ENCODE measurements at places on chromosomes 7 and 10.

- DNase-seq: no peak
Measured at GRCh38 chr7:149595541-149595940, 97.9 kb upstream of the ZNF746 start.

DNA sequence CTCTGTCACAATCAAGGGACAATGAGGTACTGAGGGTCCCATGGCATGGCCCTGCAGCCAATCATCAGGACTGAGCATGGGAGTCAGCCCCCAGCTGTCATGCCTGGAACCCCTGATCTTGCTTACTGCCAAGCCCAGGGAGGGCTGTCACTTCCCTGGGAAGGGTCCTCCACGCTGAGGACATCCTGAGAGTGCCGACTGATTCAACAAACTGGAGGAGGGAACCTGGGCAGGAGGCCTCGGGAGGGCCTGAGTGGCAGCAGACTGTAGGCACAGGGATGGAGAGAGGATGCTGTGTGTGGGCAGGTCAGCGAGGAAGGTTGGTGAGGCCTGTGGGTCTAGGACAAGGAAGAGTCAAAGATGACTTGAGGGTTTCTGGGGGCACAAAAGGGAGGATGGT lies 154.3 kb downstream of the ZNF248 start:
- no peak for DNase-seq

DNA sequence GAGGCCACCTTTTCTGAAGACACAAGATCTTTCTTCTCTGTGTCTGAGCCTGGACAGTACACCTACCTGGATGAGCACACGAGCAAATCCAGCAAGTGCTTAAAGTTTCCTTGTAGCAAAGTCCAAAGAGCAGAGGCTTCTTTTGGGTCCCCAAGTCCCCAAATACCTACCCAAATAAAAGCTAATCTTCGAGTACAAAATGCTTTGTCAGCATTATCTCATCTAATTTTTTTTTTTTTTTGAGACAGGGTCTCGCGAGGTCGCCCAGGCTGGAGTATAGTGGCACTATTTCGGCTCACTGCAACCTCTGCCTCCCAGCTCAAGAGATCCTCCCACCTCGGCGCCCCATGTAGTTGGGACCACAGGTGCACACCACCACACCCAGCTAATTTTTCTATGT lies 24.6 kb downstream of the MYOF start:
- DNase-seq: no peak

DNA sequence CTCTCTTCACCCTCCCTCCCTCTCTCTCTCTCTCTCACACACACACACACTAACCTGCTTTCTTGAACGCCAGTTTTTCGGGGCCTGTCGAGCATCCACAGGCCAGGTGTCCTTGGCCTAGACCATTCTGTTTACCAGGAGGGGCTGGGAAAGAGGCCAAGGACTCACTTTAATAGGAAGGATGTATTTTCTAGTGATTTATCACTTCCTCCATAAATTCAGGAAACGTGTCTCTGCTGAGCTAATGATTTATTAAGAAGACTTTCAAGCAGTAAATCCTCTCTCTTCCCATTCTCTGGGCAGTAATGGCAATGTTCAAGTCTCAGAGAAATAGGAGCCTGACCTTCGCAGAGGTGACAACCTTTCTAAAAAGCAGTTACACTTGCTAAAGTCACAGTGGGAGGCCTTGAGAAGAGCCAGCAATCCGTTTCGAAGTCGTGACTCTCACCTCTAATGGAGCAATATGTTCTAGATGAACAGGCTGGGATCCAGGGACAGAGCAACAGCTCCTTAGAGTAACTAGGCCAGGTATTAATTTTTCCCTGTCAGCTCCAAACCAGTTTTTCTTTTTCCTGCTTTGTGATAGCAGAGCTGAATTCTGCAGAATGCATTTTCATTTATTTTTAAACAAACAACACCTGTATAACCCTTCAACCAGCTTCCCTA lies 1357.5 kb upstream of the SORCS1 start:
- DNase-seq: no peak

GRCh38 chr7:93941945-93942344 lies 20.4 kb downstream of the GNG11 start:
- DNase-seq: no peak

DNA sequence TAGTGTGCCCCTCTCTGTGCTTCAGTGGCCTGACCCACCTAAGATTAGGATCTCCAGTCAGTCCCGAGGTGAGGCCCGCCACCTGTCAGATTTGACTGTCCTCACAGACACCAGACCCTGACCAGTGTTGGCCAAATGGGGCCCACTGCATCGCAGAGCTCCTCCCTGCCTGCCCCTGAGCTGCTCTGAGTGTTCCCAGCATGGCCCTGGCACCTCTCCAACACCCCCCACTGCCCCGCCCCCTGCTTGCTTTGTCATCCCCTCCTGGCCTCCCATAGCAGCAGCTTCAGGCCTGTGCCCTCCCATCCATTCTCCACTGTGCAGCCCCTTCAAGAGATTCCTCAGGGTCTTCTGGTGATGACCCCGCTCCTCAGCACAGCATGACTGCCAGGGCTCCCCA lies 67.6 kb downstream of the C10orf120 start:
- no peak for DNase-seq

- DNase-seq: no peak
Measured at GRCh38 chr10:45602082-45602730, 70.4 kb downstream of the ZFAND4 start.

Data from T follicular helper cell (primary cell).